ENCODE measurements at places on chromosomes 3 and 15.

- no peak for DNase-seq
These were observed 390.4 kb downstream of the MCTP2 start for GRCh38 chr15:94621736-94622135.

DNA sequence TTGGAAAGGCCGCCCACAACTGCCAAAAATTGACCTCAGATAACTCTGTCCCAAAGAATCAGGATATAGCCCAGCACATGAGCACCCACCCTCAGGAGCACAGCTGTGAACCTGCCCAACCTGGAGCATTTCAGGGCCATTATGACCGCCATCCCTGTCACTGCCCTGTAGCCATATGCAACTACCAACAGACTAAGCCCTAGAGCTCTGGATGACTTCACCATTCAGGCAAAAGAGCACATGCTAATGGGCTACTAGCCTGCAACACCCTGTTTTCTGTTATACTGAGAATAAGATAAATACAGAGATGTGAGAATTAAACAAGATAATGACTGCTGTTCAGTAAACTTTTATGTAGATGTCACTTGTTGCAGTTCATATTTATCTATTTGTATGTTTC is 45.0 kb downstream of the TXNRD3 start:
- DNase-seq, result no peak

- DNase-seq, result no peak
These were observed 43.6 kb upstream of the WWTR1 start for GRCh38 chr3:149701206-149701976.

- DNase-seq, result no peak
These were observed 106.0 kb downstream of the RPL22L1 start for GRCh38 chr3:170764017-170764416.

- no peak for DNase-seq
These were observed 110.0 kb upstream of the PLSCR5 start for GRCh38 chr3:146715170-146715569.

- no peak for DNase-seq
These were observed 98.9 kb upstream of the TJP1 start for GRCh38 chr15:29921130-29921601.

GRCh38 chr3:127812151-127812550 is 10.2 kb downstream of the MGLL start:
- DNase-seq, result no peak

- DNase-seq, result no peak
These were observed 298 bp downstream of the BCL2L10 start for GRCh38 chr15:52112203-52112750.

- no peak for DNase-seq
These were observed 188.5 kb downstream of the ALCAM start for GRCh38 chr3:105555206-105555605.

GRCh38 chr15:66411190-66411589 is 24.5 kb downstream of the MAP2K1 start:
- DNase-seq, result peak; percentile 65

- DNase-seq, result no peak
These were observed 28.8 kb upstream of the TF start for GRCh38 chr3:133717424-133717823.

DNA sequence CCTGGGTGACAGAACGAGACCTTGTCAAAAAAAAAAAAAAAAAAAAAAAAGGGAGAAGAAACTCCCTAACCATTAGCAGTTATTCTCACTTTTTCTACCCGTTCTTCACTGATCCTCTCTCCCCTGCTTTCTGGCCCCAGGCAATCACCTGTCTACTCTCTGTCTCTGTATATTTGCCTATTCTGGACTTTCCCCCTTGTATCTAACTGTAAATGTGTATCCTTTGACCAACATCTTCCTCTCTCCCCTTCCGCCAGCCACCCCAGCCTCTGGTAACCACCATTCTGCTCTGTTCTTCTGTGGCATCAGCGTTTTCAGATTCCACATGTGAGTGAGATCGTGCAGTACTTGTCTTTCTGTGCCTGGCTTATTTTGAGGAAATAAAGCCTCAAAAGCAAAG is 6.9 kb downstream of the CYFIP1 start:
- DNase-seq, result no peak

GRCh38 chr3:30421266-30421665 is 185.1 kb upstream of the TGFBR2 start:
- no peak for DNase-seq

DNA sequence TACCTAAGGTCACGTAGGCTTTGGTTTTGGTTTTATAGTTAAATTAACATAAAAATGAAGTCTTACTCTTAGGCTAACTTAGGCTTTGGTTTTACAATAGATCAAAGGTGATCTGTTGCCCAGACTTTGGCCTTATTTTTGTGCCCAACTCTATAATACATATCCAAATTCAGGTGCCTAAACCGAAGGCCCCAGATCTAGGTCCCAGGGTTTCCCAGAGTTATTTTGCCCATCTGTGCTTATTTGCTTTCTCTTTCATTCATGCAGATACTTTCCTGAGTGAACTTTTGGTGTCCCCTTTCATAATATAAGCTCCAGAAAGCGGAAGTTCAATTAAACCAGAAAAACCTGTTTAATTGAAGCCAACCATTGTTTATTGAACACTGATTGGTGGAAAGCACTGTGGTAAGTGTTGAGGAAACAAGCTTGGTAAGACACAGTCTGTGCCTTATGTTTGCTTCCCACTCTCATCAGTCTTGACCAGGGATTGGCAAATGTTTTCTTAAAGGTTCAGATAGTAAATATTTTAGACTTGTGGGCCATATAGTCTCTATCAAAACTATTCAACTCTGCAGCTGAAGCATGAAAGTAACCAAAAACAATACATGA is 209.7 kb downstream of the WDR72 start:
- peak; percentile 37 for DNase-seq

- peak; percentile 82 for DNase-seq
These were observed at the start of gene RASSF1 for GRCh38 chr3:50340448-50341329. Gene RASSF1 (minus strand): TSS chr3:50340836. CDS start chr3:50340805, 31 bp downstream.

GRCh38 chr3:67587811-67588210 is 66.6 kb downstream of the SUCLG2 start:
- no peak for DNase-seq

DNA sequence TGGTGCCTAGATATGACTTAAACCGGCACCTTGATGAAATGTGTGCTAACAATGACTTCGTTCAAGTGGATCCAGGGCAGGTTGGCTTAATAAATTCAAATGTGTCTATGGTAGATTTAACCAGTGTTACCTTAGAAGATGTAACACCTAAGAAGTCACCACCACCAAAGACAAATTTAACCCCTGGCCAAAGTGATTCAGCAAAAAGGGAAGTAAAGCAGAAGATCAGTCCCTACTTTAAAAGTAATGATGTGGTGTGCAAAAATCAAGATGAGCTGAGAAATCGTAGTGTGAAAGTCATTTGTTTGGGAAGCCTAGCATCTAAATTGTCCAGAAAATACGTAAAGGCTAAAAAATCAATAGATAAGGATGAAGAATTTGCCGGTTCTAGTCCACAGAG is 1.1 kb downstream of the FAN1 start:
- DNase-seq, result no peak

DNA sequence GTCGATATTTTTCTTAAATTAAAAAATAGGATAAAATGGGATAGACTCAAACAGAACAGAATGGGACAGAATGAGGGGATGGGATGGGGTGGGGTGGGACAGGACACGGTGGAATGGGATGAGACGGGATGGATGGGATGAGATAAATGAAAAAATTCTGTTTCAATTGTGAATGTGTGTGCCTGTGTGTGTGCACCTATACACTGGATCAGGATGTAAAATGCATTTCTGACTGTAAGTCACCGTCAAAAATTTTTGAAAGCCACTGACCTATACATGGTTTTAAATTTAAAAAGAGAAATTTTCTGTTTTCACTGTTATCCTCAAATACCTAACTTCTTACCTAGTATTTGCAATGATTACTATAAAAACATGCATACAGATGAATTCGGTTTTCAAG is 108.7 kb upstream of the UBE2E2 start:
- no peak for DNase-seq

- DNase-seq, result no peak
These were observed 48.2 kb downstream of the SRGAP3 start for GRCh38 chr3:9201266-9201665.

DNA sequence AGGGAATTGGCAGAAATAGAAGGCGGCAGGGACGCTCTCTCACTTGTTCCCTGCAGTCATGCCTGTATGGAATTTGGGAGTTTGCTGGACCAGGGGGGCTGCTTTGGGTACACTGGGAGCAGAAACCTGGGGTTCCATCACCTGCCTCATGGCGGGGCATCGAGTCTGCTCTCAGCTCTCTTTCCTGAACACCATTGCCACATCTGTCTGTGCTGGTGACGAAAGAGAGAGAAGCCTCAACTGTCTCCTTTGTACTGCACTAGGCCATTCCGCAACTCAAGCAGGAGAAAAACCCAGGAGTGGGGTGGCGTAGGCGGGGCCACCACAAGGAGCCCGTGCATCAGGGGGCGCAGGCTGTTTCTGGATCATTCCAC is 14.0 kb downstream of the TMEM158 start:
- DNase-seq, result no peak

GRCh38 chr3:24682141-24682547 is 187.5 kb upstream of the THRB start:
- no peak for DNase-seq

DNA sequence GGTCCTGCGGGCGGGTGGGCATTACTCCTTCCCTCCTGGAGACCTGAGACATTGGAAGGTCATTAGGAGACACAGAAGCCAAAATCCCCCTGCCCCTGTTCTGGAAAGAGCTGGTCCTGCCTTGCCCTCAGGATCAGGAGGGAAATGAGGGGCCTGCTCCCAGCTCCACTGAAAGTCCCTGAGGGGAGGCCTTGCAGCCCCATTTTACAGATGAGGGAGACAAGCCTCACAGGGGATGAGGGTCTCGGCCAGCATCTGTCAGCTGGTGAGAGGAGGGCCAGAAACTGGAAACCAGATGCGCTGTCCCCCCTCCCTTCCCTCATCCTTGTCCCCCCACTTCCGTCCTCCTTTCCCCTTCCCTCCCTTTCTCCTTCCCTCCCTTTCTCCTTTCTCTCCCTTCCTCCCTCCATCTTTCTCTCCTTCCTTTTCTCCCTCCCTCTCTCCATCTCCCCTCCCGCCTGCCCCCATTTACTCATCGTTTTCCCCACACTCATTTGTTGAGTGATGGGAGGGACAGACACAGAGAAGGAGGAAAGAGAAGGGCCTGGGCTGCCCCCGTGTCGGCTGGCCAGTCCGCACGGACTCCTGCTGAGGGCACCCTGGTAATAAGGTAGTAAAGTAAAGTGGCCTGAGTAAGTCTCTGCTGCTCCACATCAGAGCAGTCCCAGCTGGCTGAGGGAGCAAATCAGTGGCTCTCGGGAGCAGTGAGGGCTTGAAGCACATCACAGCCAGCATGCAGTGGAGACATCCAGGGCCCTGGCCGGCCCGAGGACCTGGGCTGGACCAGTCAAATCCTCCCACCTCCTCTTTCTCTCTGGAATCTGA is 112.4 kb upstream of the ALDH1A3 start:
- DNase-seq, result no peak

- peak; percentile 97 for DNase-seq
These were observed 20.1 kb downstream of the RFT1 start for GRCh38 chr3:53109891-53110771.

Measured in OCI-M1 (cell line).